ENCODE measurements at places on chromosomes 5 and 9. TPM values are rescaled to one million over a fixed set of nuclear protein-coding genes. Genes with fewer than 3 reads are reported as not detected.

DNA sequence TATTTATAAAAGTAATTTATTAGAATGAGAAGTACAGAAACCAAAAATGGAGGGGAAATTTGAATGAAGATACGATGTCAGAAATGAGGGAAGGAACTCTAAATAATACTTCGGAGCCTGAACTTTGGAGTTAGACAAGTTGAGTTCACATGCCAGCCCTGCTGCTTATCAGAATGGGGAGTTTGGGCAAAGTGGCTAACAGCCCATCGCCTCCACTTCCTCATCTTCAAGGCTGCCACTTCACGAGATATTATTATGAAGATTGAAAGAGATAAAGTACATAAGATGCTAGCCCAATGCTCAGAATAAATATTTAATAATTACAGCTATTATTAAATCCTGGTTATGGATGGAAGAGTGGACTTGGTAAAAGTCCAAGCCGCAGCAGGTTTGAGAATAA lies 56.2 kb upstream of the ABCA1 start:
- no peak overlapping the region for H3K27ac ChIP-seq
- H3K36me3 ChIP-seq, result no peaks in the 10 kb centered on the region
- H3K27me3 ChIP-seq, result no peaks in the 10 kb centered on the region
- DNase-seq, result no peak

DNA sequence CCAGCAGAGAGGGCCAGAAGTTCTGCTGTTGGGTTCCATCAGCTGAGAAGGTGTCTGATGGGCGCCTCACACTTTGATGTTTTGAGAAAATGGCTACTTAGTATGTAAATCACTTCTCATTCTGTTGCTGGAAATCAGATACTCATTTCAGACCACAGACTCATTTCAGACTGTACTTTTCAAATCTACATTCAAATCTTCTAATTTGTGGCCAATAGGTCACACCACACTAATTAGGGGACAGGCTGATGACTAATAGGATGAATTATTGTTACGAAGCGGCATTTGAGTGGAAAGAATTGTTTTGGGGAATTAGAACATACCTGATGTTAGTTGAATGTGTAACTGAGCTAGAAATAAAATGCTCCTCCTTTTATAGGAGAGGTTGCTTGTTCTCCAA lies 13.2 kb downstream of the MTAP start:
- no peak for DNase-seq
- H3K27me3 ChIP-seq, result no peaks in the 10 kb centered on the region
- peaks cover 59% of the 10 kb centered on the region for H3K36me3 ChIP-seq
- peaks cover 11% of the 10 kb centered on the region for H3K4me1 ChIP-seq
- H3K27ac ChIP-seq, result no peak overlapping the region

GRCh38 chr5:8138884-8139283 lies 269.9 kb downstream of the MTRR start:
- H3K4me3 ChIP-seq, result no peak overlapping the region
- H3K27ac ChIP-seq, result no peak overlapping the region
- no peaks in the 10 kb centered on the region for H3K27me3 ChIP-seq

- no peaks in the 10 kb centered on the region for H3K4me1 ChIP-seq
- H3K27ac ChIP-seq, result no peak overlapping the region
- no peak overlapping the region for H3K4me3 ChIP-seq
- no peaks in the 10 kb centered on the region for H3K27me3 ChIP-seq
- DNase-seq, result no peak
Observed at GRCh38 chr5:95526871-95527270, 27.9 kb downstream of the SKIC3 start.

DNA sequence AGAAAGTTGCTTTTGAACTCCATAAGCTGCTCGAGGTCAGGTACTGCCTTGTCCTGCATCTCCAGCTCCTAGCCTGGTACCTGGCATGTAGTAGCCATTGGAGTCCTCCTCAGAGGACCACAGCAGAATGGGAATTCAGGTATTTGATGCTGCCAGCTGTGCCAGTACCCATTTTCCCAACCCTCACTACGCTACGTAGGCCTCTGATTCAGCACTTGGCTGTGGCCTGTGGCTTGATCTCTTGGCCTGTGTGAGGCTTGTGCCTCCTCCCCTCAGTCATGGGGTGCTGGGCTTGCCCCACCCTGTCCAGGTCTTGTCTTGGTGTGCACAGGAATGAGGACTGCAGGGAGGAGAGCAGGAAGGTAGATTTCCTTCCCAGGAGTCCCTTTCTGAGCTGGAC lies 11.8 kb downstream of the OTULIN start:
- DNase-seq, result no peak
- no peaks in the 10 kb centered on the region for H3K27me3 ChIP-seq
- peaks cover 30% of the 10 kb centered on the region for H3K36me3 ChIP-seq

- H3K4me3 ChIP-seq, result no peak overlapping the region
- no peaks in the 10 kb centered on the region for H3K27me3 ChIP-seq
- H3K36me3 ChIP-seq, result no peaks in the 10 kb centered on the region
- no peak for DNase-seq
- H3K4me1 ChIP-seq, result no peaks in the 10 kb centered on the region
- H3K27ac ChIP-seq, result no peak overlapping the region
Observed at GRCh38 chr5:59609501-59610265, 283.8 kb downstream of the PDE4D start.

DNA sequence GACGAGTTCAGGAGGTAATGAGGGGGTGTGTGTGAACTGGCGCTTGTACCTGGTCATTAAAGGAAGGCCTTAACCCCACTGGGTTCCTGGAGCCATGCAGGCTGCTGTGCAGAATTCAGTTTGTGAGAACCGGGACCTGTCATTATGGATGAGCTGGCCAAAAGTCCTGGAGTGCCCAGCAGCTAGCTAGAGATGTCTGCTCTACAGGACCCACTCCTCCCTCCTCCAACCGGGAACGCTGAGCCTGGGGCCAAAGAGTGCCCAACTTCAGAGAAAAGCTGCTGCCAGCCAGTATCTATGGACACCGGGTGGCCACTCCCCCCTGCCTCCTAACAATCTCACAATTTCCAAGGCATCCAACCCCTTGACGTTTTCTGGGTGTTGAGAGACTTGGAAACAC lies 1.2 kb downstream of the ENTREP1 start:
- DNase-seq, result no peak
- H3K27me3 ChIP-seq, result peaks cover 6% of the 10 kb centered on the region
- no peak overlapping the region for H3K27ac ChIP-seq
- peak overlapping the region; percentile 52 for H3K4me3 ChIP-seq

DNA sequence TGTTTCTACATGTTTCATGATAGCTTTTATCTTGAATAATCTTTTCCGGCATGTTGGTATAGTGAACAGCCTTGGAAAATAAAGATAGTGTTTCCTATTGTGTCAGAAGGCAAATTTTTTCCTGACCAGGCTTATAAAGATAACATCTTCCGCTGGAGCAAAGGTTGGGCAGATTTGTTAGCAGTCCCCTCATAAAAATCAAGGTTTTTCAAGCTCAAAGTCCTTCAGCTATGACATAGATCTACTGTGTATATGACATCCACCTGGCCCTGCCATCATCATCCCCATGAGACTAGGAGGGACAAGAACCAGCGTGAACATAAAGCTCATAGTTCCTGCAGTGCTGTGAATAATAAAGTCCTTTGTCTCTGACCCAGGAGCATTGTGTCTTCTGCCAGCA lies 30.4 kb upstream of the OTULINL start:
- no peaks in the 10 kb centered on the region for H3K4me1 ChIP-seq
- H3K27ac ChIP-seq, result no peak overlapping the region
- DNase-seq, result no peak
- no peak overlapping the region for H3K4me3 ChIP-seq
- no peaks in the 10 kb centered on the region for H3K27me3 ChIP-seq

GRCh38 chr5:109669991-109670706 lies 19.6 kb upstream of the MAN2A1 start:
- no peaks in the 10 kb centered on the region for H3K36me3 ChIP-seq
- no peak overlapping the region for H3K27ac ChIP-seq
- no peaks in the 10 kb centered on the region for H3K4me1 ChIP-seq
- DNase-seq, result no peak

The JAKMIP2 gene
- 7.5 TPM for total RNA-seq

The HSPA4 gene
- 64.1 TPM for total RNA-seq

The HMCN2 gene
- 7.8 TPM for total RNA-seq

The OR1Q1 gene
- not detected for total RNA-seq

The TAF1L gene
- total RNA-seq, result not detected

The PKD2L2 gene
- total RNA-seq, result not detected

All from upper lobe of right lung (tissue), 1 donor.